Stimulated activated CD8-positive, alpha-beta memory T cell treated with anti-CD3 and anti-CD28 coated beads, Interleukin-12 subunit alpha, Interleukin-12 subunit beta, amount 100 ng/mL, for 1 hour (primary cell): ENCODE measurements at places on chromosomes 6 and 20.

DNA sequence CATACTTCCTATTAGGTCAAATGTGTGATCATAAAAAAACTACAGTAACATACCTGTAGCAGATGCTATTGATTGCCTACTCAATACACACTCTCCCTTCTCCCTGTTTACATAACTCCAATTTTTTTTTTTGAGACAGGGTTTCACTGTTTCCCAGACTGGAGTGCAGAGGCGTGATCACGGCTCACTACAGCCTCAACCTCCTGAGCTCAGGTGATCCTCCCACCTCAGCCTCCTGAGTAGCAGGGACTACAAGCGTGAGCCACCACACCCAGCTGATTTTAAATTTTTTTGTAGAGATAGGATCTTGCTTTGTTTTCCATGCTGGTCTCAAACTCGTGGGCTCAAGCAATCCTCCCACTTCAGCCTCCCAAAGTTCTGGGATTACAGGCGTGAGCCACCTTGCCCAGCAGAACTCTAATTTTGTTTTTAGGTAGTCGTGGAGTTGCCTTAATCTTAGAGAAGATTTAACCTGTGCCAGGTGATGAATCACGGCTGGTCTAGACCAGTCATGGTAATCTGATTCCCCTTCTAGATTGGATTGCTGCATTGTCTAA, 14.0 kb upstream of the KIF3B start:
- no peak for DNase-seq

- no peak for DNase-seq
Observed at GRCh38 chr6:117136702-117137101, 128.7 kb upstream of the VGLL2 start.

DNA sequence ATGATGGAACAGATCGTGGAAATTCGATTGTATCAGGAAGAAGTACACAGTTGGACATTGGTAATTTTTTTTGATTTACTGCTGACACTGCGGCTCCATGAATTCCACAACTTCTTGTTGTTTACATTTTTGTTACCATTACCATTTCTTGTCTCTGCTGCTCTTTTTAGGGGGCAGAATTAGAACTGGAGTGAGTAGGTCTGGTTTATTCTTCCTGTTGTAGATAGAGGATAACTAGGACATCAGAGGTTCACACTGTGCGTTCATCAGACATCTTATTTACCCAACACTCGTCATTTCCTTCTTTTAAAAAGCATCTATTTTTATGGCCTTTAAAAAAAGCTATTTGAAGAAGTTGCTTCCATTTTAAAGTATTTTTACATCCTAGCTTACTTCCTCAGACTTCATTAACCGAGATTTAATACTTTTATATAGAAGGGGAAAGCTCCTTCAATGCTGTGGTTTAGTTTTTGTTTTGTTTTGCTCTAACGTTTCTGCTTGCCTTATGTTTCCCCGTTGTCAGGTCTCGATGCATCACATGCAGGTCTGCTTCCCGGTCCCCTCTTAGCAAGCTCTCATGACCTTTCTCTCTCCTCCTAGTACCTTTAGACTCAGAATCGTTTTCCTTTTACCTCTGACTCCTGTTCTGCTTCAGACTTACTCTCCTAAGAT, 139.1 kb downstream of the ARID1B start:
- no peak for DNase-seq

GRCh38 chr6:55898342-55898741, 23.0 kb upstream of the BMP5 start:
- no peak for DNase-seq

DNA sequence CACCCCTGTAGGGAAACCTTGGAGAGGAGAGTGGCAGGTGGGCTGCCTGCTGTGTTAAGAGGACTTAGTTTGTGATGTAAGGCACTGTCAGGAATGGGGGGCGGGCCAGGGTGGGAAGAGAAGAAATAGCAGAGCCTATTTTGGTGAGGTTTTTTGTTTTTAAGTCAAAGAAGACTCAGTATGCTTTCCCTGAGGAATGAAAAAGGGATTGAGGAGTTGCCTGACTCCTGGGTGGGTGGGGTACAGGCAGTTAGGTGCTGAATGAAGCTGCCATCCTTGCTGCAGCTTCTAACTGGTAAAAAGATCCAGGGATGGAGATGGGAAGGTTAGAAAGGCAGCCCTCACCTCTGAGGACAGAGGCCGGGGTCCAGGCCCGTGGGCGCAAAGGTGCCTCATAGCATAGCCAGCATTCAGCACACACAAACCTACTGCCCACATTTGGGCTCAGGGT, 37.9 kb downstream of the PLCG1 start:
- no peak for DNase-seq

DNA sequence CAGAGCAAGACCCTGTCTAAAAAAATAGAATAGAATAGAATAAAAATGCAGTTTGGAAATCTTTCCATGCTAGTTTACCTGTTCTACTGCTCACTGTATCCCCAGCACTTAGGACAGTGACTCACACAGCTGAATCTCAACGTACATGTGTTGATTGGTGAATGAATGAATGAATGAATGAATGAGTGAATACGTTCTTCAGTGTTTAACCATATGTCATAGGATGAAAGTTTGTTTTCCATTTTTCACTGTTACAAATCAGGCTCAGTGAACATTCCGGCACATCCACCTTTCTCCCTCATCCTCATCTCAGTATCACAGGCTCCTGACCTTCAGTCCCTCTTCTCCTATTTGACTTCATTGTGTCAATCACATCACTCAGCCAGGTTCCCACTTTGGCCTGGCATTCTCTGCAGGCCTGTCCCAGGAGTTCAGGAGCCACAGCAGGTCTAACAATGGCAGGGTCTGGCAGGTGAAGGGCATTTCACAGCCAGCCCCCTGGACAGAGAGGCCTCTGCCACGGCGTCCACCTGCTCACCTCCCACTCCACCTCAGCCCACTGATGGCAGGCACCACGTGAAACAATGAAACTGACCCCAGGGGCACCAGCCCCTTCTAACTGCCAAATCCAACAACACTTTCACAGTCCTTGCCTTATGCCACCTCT, 7.9 kb downstream of the ZC3H12D start:
- DNase-seq, result no peak

GRCh38 chr6:22411376-22412105, 114.7 kb upstream of the PRL start:
- no peak for DNase-seq

DNA sequence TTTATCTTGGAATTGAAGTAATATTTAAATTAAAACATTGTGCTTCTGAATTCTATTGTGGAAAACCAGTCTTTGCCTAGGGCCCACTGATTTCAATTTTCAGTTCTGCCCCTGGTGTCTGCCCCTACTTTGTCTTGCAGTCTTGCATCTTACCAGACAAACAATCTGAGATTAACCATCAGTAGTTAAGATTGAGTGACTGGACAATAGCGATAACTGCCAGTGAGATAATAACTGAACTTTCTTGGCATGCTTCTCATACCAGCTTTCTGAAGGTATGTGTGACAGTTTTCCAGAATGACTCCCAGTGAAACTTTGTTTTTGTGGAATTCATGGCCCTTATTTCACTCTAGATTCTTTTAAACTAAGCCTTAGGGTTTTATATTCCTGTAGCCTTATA, 53.5 kb downstream of the KCNQ5 start:
- DNase-seq, result no peak

DNA sequence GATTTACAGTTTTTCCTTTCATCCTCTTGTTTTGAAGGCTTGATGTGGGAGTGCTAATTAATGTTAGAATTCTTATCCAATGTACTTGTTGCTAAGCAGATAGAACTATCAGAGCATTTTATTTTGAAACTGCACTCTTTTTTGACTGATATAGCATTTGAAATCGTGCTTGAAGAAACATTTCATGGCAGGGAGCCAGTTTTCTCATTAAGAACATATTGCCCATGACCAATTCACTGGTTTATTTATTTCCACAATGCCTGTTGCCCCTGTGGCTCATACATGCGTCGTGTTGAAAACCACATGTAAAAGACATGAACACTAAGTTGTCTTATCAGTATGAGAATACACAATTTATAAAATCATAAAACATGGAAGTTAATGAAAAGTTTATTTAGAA, 479.7 kb upstream of the FLRT3 start:
- no peak for DNase-seq
